HS-5 (cell line): ENCODE measurements at places on chromosomes 7 and 10.

DNA sequence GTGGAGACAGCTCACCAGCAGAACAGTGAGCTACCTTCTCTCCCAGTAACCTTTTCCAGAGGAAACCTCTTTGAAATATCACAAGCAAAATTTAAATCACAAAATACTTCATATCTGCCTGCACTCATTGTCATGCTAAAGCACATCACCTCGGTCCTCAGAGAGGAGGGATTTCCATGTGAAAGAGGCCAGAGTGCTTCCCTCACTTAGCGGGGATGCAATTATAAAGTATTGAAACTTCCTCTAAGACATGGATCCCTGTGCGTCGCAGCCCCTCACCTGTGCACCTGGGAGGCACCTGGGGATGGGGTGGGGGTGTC lies 457.9 kb downstream of the DNAJB6 start:
- DNase-seq = no peak

DNA sequence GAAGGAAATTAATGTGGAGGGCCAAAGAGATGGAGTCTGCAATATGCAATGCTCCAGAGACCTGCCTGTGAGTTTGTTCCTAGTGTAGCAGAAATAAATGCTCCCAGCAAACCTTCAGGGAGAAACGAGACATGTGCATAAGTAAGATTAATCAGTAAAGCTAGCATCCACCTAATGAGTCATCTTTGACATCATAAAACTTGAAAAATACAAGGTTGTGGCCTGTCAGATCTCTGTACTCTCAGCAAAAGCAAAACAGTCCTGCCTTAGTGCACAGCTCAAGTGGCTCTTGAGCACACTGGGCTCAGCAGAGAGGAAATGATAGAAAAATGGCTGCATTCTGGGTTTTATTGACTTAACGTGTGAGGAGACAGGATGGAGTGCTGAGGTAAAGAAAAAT lies 32.5 kb upstream of the ERCC6 start:
- DNase-seq = no peak

- no peak for DNase-seq
Measured at GRCh38 chr10:116663342-116663741, 42.6 kb downstream of the PNLIPRP2 start.

- no peak for DNase-seq
Measured at GRCh38 chr10:35795131-35795824, 153.2 kb upstream of the FZD8 start.

DNA sequence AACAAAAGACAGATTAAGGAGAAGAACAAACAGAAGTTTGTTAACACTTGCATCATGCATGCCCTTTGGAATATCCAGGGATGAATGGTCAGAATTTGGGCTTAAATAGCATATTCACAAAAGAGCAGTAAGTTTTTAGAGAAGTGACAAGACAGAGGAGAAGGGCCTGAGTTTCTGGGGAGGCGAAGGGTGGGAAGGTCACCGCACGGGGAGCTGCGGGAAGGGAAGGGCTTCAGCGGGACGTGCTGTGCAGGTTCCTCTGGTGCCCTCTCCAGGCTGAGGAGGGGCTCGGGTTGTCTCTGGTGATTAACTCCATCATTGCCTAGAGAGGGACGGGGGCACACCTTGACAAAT lies 10.4 kb upstream of the ZNF22 start:
- DNase-seq = no peak

DNA sequence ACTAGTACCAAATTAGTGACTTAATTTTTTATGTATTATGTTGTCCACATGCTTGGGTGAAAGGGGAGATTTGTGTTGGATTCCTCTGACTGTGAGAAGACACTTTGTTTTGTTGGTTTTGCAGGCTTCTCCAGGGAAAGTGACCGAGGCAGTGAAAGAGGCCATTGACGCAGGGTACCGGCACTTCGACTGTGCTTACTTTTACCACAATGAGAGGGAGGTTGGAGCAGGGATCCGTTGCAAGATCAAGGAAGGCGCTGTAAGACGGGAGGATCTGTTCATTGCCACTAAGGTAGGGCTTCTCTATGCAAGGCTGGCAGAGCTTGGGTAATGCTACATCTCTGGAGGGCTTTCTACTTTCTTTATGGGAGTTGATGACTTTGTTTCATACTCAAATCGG lies 4.5 kb downstream of the AKR1E2 start:
- DNase-seq = no peak

GRCh38 chr10:97731346-97732051 lies 5.4 kb upstream of the ZFYVE27 start:
- peak; percentile 41 for DNase-seq

GRCh38 chr7:70436790-70437350 lies 695.1 kb upstream of the GALNT17 start:
- no peak for DNase-seq

DNA sequence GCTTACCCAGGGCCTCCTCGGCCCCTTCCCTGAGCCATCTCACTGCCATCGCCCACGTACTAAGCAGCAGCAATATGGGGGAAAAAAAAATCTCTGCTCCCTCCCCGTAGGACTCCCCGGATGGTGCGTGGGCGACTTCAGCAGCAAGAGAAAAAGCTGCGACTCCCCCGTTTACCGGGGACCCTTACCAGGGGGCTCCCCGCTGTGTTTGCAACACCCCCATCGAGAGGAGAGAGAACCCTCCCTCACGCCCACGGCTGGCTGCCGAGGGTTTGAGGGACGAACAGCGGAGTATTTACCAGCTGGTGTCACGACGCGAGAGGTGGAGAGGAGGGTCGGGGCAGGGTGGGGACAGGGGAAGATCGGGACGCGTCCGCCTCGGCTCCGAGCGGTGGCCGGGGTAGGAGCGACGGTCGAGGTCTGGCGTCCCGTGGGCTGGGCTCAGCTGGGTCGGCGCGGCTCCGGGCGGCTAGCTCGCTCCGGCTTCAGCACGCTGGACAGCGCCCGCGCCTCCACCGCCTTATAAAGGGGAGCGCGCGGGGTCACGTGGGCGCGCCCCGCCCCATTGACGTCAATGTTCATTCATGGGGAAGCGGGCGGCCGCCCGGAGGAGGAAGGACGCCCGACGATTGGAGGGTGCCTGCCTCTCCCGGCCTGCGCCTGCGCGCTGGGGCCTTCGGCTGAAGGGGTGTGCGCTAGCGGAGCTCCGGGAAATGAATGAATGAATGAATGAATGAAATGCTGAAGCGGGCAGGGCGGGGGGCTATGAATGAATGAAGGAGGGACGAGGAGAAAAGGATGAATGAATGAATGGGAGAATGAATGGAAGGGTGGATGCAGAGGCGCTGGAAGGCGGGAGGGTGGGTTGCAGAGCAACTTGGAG lies at the start of gene VGF:
VGF (minus strand) TSS at position 495 of the 883 bp plus-strand sequence. CDS start 726 bp downstream, outside the sequence.
- no peak for DNase-seq

GRCh38 chr10:89100680-89101079 lies 106.4 kb downstream of the CH25H start:
- no peak for DNase-seq

DNA sequence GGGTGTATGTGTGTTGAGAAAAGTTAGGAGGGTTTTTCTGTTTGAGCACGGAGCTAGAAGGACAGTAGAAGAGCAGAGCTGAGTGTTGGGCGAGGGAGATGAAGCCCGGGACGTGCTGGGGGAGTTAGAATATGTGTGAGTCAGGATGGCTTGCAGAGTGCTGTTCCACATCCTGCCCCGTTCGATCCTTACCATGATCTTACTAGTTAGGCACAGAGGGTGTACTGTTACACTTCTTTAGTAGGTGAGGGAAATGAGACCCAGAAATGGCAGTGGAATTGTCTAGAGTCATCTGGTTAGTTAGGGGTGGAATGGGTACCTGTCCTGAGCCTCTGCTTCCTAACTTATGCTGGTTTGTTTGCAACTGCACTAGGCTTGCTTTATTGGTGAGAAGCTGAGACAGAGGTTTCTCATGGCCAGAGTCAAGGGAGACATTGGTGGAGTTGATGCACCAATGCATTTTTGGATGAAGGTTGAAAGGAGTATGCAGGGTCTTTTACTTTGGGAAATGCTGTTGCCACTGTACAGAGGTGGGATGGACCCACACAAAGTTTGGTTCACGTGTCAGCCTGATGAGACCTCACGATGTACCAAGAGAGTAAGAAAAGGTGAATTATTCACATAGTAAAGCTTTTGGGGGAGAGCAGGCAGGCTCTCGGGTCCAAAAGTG lies 42.4 kb downstream of the CCNY start:
- no peak for DNase-seq

- DNase-seq = no peak
Measured at GRCh38 chr7:54846273-54846672, 87.3 kb upstream of the SEC61G start.

- DNase-seq = no peak
Measured at GRCh38 chr10:11209830-11210181, 192.1 kb downstream of the CELF2 start.

- DNase-seq = no peak
Measured at GRCh38 chr10:58091886-58092285, 175.8 kb downstream of the IPMK start.

- DNase-seq = no peak
Measured at GRCh38 chr7:47943676-47944474, 4.4 kb downstream of the PKD1L1 start.

- peak; percentile 38 for DNase-seq
Measured at GRCh38 chr7:128796327-128796726, 4.6 kb downstream of the CCDC136 start.

- no peak for DNase-seq
Measured at GRCh38 chr10:86391236-86391840, 24.7 kb upstream of the GRID1 start.

GRCh38 chr10:4219901-4220300 lies 434.9 kb upstream of the KLF6 start:
- no peak for DNase-seq

GRCh38 chr7:37970211-37970610 lies 49.8 kb downstream of the EPDR1 start:
- no peak for DNase-seq

DNA sequence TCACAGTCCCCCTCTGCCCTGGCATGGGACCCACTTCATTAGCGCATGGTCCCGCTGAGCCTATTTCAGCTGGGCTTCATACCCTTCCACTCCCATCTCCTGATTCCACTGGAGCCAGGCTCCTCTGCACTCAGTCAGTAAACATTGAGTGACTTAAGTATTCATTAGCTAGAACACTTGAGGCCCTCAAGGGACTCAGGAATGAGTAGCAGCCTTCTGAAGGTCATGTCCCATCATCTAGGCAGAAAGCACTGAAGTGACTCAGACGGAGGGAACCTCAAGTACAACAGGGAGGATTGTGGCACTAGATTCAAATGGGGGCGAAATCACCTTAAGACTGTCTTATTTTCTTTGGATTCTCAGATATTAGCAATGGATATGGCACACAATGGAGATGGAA lies 186.6 kb upstream of the INHBA start:
- no peak for DNase-seq

GRCh38 chr7:111098011-111098925 lies 7.3 kb downstream of the LRRN3 start:
- DNase-seq = no peak

DNA sequence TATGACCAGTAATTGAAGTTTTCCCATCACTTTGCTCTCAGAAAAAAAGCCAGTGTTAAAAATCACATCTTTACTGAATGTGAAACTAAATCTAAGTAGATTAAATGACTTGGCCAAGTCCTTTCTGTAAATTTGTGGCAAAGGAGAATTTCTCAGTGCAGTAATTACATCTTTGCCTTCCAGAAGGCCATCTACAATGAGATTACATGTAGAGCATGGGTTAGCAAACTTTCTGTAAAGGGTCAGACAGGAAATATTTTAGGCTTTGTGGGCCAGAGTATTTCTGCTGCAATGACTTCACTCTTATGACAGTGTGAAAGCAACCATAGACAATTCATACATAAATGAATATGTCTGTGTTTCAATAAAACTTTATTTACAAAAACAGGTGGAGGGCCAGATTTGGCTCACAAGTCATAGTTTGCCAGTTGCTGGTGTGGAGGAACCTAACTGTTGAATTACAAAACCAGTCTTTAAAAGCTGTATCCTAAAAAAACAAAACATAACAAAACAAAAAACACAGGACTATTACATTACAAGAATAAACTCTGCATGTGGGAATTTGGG lies 191.0 kb downstream of the TAX1BP1 start:
- DNase-seq = no peak

DNA sequence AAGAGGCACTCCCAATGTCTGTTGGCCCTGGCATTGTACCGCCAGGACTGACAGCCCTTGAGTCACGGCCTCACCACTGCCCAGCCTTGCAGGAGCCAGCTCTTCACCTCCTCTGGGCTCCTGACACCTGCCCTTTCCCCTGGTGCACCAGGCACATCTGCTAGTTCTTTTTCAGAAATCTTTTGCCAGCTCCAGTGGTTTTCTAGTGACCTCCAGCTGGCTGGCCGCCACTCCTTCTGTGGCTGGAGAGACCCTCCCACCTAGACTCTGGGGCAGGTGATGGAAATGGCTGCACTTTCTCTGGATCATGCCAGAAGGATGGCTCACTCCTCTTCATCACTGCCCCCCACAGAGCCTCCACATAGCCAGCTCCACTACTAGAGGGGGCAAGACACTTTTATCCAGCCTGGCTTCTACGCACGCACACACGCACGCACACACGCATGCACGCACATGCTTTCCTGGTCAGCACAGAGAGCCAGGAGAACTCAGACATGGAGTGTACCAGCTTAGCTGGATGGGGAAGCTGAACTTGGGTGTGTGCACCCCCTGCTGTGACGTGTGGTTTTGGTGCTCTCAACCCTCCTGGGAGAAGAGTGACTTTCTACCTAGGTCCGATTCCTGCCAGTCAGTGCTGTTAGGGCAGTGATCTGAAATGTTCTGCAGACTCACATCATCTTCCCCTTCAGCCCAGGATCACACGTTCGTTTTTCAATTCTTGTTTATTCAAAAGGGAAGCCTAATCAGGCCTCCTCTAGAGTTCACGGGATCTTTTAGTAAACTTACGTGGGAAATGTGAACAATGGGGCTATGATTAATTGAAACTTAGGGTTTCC lies 222.0 kb downstream of the PRPF18 start:
- DNase-seq = no peak

DNA sequence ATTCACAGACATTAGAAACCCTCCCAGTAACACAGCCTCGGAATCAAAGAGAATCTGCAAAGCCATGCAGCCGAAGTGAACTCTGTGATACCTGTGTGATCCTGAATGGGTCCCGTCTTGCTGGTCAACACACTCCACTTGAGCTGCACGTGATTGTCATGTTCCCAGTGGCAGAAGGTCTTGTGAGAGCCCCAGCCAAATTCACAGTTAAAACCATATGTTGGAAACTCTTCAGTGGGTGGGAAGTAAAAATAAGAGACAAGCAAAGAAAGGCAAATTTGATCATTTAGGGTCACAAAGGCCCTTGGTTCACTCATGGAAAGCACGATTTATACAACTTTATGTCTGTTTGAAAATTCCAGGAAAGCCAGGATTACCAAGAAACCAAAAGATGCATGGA lies 142.3 kb downstream of the NRP1 start:
- no peak for DNase-seq
